ENCODE measurements at places on chromosomes 12 and 14. TPM values are rescaled to one million over a fixed set of nuclear protein-coding genes. Genes with fewer than 3 reads are reported as not detected.

The PROX2 gene
- total RNA-seq, result not detected

The RNF212B gene
- total RNA-seq, result not detected

The DTX1 gene
- total RNA-seq, result 3.0 TPM

The TAS2R31 gene
- total RNA-seq, result 27.5 TPM

The ANAPC7 gene
- 25.5 TPM for total RNA-seq

The CLEC2B gene
- 11.7 TPM for total RNA-seq

The ANO4 gene
- not detected for total RNA-seq

The ANKS1B gene
- 6.4 TPM for total RNA-seq

The FSCB gene
- total RNA-seq, result not detected

The CBX5 gene
- total RNA-seq, result 28.8 TPM

The PXMP2 gene
- 62.1 TPM for total RNA-seq

The KIF5A gene
- 1.3 TPM for total RNA-seq

The PIP4K2C gene
- 38.9 TPM for total RNA-seq

The BDKRB2 gene
- 16.8 TPM for total RNA-seq

The SERPINA5 gene
- 37.6 TPM for total RNA-seq

The PITPNM2 gene
- 14.5 TPM for total RNA-seq

The MYBPC1 gene
- total RNA-seq, result 247 TPM

The MTA1 gene
- total RNA-seq, result 79.4 TPM

The KCNJ8 gene
- 3.0 TPM for total RNA-seq

The MLEC gene
- 143 TPM for total RNA-seq

The INHBE gene
- not detected for total RNA-seq

The C14orf180 gene
- 2.3 TPM for total RNA-seq

DNA sequence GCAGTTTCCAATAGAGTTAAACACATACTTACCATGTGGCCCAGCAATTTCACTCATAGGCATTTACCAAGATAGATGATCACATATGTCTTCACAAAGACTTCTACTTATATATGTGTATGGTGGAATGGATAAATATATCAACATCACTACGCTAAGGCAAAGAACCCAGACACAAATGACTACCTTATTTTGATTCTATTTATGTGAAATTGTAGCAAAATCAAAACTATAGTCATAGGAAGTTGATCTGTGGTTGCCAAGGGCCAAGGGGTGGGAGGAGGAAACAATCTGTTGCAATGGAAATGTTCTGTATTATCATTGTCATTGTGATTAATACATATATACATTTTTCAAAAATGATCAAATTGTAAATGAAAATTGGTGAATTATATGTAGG lies 47.7 kb upstream of the ANP32D start:
- no peak for DNase-seq

- no peak for DNase-seq
Observed at GRCh38 chr12:74105434-74105833, 432.2 kb upstream of the ATXN7L3B start.

- no peak for DNase-seq
Observed at GRCh38 chr14:61257469-61258057, 23.6 kb downstream of the TMEM30B start.

- DNase-seq, result no peak
Observed at GRCh38 chr12:70711831-70712230, 74.6 kb upstream of the PTPRB start.

DNA sequence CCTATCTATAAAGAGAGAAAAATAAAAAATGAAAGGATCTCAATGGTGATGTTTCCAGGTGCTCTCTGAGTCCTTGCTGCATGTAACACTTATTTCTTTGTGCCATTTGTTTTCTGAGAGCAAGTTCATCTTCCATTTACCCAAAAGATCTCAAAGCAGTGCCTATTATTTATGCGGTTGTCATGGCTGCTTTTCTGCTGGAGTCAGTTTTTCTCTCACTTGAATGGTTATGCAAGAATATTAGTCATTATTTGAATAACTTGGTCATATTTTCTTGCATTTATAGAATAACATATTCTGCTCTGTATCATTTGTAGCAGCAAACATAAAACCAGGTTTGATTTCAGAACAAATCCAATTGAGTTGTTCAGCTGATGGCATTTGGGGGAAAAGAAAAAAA lies 141.8 kb upstream of the G2E3 start:
- no peak for DNase-seq

DNA sequence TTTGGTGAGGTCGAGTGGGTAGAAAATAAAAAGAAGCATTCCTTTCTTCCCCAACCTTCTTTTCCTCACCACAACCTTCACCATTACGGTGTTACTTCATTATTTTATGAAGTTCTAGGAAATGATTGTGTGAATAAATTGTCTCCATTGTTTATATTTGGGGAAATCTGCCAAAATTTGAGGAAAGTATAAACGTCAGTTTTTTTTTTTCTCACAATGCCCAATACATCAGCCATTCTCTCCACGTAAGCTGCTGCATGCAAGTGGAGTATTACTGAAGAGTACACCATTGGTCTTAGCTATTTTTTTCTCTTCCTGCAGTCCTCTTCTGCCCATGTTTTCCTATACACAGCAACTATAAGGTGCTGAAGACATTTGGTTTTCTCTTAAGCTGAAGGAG lies 9.1 kb upstream of the POLR3B start:
- DNase-seq, result no peak

- no peak for DNase-seq
Observed at GRCh38 chr14:91778217-91778616, 46.3 kb upstream of the CATSPERB start.

- DNase-seq, result no peak
Observed at GRCh38 chr14:36718216-36718615, 56.6 kb downstream of the PAX9 start.

DNA sequence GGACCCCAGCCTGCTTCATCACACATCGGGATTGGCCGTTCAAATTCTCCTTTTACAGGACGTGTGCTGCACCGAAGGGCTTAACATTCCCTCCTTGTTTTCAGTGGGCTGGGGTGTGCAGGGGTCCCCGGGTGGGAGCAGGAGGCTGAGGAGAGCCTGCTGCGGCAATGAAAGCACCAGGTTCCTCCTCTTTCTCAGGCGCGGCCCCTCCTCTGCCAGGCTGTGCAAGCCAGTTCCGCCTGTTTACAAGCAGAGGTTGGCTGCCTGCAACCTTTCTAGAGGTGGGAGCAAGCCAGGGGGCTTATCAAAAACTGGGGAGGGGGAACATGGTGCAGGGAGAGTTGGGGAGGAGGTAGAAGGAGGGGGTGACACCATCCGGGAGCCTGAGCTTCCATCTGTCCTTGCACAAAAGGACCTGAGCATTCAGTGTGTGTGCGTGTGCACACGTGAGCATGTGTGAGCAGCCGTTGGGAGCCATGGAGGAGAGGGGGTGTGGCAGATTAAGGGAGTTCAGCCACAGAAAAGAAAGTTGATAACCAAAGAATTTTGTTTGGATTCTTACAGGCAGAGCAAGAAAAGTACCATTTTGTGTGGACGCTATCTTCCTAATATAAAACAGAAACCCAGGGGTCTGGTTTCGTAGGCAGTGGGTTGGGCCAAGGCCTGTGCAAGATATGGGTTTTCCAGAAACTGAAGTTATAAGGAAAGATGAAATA lies 108.8 kb upstream of the RFLNA start:
- no peak for DNase-seq

- DNase-seq, result no peak
Observed at GRCh38 chr14:95679148-95679815, 6.9 kb upstream of the TCL1B start.

DNA sequence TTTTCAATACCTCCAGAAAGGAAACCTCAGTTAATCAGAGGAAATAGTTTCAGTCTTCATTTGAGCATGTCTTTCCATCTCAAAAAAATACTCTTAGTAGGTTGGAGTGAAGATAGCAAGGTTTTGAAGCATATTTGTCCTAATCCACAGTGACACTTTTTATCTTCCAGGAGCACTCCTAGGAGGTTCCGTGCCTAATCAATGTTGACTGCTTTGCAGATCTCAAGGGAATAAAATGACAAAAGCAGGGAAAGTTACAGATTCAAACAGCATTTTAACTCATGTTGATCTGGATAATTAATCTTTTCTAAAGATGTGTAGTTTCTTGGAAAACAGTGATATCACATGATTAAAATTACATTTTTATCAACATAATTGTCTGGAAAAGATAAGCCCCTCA lies 213.9 kb downstream of the ANO6 start:
- no peak for DNase-seq

- DNase-seq, result no peak
Observed at GRCh38 chr12:119990382-119990874, 1.4 kb downstream of the BICDL1 start.

GRCh38 chr12:55933169-55933798 lies 2.3 kb downstream of the DGKA start:
- peak; percentile 71 for DNase-seq

DNA sequence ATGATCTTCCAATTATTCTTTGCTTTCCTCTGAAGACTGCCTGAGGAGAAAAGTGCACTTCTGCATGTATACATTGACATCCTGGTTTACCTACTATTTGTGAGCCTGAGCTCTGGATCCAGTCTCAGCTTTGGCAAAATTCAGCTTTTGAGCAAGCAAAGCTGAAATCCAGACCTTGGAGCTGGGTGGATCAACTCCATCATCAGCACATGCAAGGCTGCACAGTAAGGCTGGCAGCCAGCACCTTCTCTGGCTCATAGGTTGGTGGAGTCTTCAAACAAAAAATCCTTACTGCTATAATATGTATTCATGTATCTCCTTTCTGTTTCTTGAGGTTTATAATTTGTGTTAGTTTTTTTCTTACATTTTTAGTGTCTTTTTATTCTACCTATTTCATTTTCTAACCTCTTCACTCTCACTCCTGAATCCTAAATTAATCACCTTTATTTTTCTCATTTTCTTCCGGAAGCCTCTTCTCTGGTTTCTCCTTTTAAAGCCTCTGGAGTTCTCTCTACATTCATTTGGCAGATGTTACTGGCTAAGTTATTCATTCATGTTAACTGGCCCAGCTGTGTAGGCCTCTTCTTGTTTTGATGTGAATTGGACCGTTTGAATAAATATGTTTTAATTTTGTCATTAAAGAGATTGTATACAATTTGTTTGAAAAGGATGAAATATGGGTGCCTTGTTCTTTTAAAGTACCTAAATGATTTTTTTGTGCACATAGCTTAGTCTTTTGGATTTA lies 224.8 kb downstream of the DACT1 start:
- DNase-seq, result no peak

DNA sequence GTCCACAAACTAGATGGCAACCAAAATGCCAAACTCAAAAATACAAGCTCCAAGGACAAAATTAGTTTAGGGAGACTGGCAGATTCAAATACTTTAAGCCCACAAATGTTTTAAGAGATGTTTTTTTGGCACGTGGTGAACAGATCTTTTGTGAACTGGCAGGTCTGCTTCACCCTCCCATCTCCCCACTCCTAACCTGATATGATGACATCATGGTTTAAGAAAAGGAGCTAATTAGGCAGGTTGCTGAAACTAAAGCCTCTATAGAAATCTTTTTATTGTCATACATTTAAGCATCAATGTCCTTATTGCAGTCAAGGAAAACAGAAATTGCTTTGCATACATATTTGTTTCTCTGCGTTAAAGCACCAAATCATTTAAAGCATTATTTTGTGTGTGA lies 5.8 kb downstream of the LRIG3 start:
- DNase-seq, result no peak

- DNase-seq, result peak; percentile 36
Observed at GRCh38 chr12:104505095-104505818, 48.5 kb downstream of the CHST11 start.

GRCh38 chr14:86838363-86838762 lies 1154.6 kb downstream of the GALC start:
- DNase-seq, result no peak

- DNase-seq, result peak; percentile 37
Observed at GRCh38 chr12:49233842-49234526, 30.9 kb upstream of the TUBA1C start.

DNA sequence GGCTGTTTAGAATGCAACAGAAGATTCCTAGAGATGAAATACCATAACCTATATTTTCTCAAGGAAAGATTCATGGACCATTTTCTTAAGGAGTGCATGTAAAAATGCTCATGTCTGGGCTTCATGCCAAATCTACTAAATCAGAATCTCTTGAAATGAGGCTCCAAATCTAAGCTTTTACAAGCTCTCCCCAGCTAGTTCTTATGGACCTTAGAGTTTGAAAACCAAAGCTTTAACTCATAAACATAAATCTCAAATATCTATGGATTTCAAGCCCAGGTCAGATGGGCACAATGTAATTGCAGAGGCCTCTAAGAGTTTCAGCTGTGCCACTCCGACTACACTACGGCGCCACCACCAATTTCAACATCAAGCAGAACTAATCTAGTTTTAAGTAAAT lies 117.3 kb upstream of the CAND1 start:
- DNase-seq, result no peak

- DNase-seq, result no peak
Observed at GRCh38 chr12:27958675-27959074, 13.9 kb downstream of the PTHLH start.

DNA sequence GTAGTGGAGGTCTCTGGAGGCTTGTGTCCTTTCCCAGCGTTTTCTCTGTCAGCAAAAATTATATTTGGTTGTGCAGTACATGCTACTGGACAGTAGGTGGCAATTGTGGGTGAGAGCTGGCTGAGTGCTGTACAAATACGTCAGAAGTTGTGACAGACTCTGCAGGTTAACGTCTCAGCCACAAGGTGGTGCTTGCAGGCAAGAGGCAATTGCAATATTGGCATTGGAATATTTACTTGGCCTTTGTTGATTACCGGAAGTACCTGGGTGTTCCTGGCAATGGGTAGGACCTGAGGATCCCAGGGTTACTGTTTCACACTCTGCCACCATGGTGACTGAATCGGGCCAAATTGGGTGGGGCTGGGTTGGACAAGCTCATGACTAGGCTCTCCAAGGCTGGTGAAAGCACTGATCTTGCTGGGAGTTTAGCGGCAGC lies 333.9 kb upstream of the LMO3 start:
- peak; percentile 63 for DNase-seq

DNA sequence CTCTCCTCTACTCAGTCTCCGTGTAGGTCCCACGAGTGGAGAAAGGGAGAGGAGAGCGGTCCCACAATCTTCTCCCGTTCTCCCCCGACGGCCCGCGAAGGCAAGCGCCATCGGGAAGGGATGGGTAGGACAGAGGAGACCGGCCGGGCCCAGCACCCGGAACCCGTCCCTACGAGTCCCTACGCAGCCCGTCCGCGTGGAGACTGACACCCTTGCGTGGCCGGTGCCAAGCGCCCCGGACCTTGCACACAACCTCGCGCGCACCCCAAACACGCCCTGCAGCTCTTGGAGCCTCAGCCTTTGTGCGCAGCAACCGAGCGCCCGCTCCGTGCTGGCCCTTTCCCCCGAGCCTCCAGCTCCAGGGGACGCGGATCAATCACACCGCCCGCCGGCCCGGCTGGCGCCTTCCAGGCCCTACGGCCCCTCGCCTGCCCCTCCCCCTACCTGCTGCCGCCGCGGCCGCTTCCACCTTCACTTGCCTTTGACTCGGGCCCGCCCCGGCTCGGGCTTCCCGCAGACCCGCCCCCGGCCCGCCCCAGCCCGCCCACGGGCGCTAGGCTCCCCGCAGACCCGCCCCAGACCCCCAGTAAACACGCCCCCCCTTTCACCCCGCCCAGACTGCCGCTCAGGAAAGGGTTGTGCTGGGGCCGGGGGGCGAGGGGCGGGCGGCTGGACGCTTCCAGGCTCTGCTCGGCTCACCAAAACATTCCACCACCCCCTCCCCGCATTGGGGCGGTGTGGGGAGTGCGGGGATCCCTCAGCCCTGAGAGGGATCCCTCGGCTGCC lies at the start of gene NDRG2:
TSS of gene NDRG2 (minus strand) at position 477 of the 786 bp plus-strand sequence. CDS start 1,746 bp downstream, outside the sequence.
- peak; percentile 90 for DNase-seq
